DMS53 (cell line): ENCODE measurements at places on chromosomes 1 and 21.

- DNase-seq: no peak
Observed at GRCh38 chr21:42553435-42553834, 39.8 kb downstream of the SLC37A1 start.

GRCh38 chr1:67171978-67172377 lies 5.7 kb downstream of the IL23R start:
- DNase-seq: no peak

GRCh38 chr1:64934115-64934877 lies 32.1 kb downstream of the JAK1 start:
- DNase-seq: peak; percentile 27

DNA sequence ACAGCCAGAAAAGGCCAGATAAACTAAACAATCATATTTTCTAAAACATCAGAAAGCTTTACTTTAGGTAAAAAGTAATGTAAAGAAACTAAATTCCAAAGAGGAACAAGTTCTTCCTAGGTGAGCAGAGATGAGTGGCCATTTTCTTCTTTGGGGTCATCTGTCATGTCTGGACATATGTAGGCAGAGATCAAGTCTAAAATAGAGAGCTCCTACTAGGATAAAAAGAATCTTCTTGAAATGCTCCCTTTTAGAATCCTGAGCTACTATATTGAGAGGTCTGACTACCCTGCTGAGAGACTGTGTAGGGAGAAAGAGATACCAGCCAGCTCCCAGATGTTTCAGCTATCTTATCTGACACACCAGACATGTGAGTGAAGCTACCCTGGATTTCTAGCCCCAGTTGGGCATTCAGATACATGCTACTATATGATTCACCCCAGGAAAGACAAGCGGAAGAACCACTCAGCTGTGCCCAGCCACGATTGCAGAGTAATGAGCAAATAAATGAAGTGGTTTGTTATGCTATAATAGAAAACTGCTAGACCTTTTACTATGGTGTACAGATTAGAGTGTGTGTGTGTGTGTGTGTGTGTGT lies 80.1 kb downstream of the TTLL7 start:
- peak; percentile 43 for DNase-seq

- peak; percentile 10 for DNase-seq
Observed at GRCh38 chr21:33254766-33255165, 11.4 kb upstream of the IL10RB start.

- no peak for DNase-seq
Observed at GRCh38 chr1:201169203-201169602, 14.9 kb upstream of the TMEM9 start.

GRCh38 chr21:26096494-26097371 lies 73.8 kb downstream of the APP start:
- no peak for DNase-seq

DNA sequence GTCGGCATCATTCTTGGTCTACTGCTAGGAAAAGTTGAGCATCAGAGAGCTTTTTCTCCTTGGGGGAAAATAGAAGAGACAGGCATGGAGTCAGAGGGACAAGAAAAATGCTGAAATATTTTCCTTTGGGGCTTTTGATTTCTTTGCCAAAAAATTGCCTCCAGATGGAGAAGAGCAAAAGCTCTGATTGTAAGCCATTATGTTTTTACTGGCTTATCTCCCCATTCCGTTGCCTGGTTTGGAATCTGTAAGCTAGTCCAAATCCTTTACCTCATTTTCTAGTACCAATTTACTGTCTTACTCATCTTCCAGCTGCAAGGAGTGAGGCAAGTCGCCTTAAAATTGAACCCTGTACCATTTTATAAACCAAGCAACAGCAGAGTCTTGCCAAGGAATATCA lies 23.3 kb upstream of the NBL1 start:
- DNase-seq: no peak

GRCh38 chr1:8858112-8858668 lies 20.3 kb downstream of the ENO1 start:
- no peak for DNase-seq

GRCh38 chr1:54136269-54136896 lies 16.4 kb downstream of the CDCP2 start:
- DNase-seq: no peak

- no peak for DNase-seq
Observed at GRCh38 chr21:38471766-38472165, 26.5 kb downstream of the ERG start.
